ENCODE measurements at places on chromosomes 7 and 10.

GRCh38 chr7:34835901-34836600 is 178.0 kb downstream of the NPSR1 start:
- no peaks in the 10 kb centered on the region for H3K4me1 ChIP-seq
- H3K4me3 ChIP-seq: no peak overlapping the region
- DNase-seq: no peak
- no peak overlapping the region for H3K27ac ChIP-seq
- no peaks in the 10 kb centered on the region for H3K36me3 ChIP-seq

- no peaks in the 10 kb centered on the region for H3K4me1 ChIP-seq
- no peak for DNase-seq
- H3K36me3 ChIP-seq: no peaks in the 10 kb centered on the region
- peaks cover 7% of the 10 kb centered on the region for H3K27me3 ChIP-seq
Observed at GRCh38 chr10:14736600-14737081, 38.1 kb downstream of the FAM107B start.

GRCh38 chr10:29163746-29164145 is 125.1 kb upstream of the LYZL1 start:
- H3K4me1 ChIP-seq: no peaks in the 10 kb centered on the region
- H3K4me3 ChIP-seq: no peak overlapping the region
- no peak for DNase-seq
- H3K27me3 ChIP-seq: no peaks in the 10 kb centered on the region

GRCh38 chr7:24730018-24730369 is 27.3 kb downstream of the GSDME start:
- H3K27ac ChIP-seq: no peak overlapping the region
- no peaks in the 10 kb centered on the region for H3K36me3 ChIP-seq
- H3K4me3 ChIP-seq: no peak overlapping the region
- DNase-seq: no peak
- peaks cover 30% of the 10 kb centered on the region for H3K4me1 ChIP-seq

GRCh38 chr10:113525713-113526112 is 27.1 kb upstream of the HABP2 start:
- H3K4me1 ChIP-seq: no peaks in the 10 kb centered on the region
- H3K4me3 ChIP-seq: no peak overlapping the region
- DNase-seq: no peak
- peaks cover 6% of the 10 kb centered on the region for H3K27me3 ChIP-seq

- no peaks in the 10 kb centered on the region for H3K36me3 ChIP-seq
- H3K27me3 ChIP-seq: no peaks in the 10 kb centered on the region
- no peak for DNase-seq
- no peak overlapping the region for H3K4me3 ChIP-seq
- no peaks in the 10 kb centered on the region for H3K4me1 ChIP-seq
Observed at GRCh38 chr10:103569896-103570295, 76.4 kb downstream of the NEURL1 start.

- no peaks in the 10 kb centered on the region for H3K4me1 ChIP-seq
- no peak overlapping the region for H3K4me3 ChIP-seq
- H3K36me3 ChIP-seq: no peaks in the 10 kb centered on the region
- no peak overlapping the region for H3K27ac ChIP-seq
Observed at GRCh38 chr7:151590071-151590849, 70.6 kb upstream of the RHEB start.

DNA sequence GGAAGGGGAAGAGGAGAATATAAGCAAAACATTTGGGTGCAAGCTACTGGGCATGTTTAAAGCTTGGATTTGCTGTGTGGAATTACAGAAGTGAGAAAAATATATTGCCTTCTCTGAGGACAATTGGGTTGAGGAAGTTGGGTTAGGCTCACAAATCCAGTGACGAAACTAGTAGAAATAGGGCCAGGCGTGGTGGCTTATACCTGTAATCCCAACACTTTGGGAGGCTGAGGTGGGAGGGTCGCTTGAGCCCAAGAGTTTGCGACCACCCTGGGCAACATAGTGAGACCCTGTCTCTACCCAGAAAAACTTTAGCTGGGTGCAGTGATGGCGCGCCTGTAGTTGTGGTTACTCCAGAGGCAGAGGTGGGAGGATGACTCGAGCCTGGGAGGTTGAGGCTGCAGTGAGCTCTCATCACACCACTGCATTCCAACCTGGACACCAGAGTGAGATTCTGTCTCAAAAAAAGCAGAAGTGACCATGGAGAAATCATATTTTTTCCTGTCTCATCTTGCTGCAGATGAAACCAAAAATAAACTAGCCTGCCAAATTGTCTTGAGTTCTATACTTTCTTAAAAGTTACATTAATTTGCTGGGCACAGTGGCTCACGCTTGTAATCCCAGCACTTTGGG is 22.4 kb downstream of the NRBF2 start:
- H3K27ac ChIP-seq: no peak overlapping the region
- no peaks in the 10 kb centered on the region for H3K27me3 ChIP-seq
- DNase-seq: no peak
- H3K4me3 ChIP-seq: no peak overlapping the region
- no peaks in the 10 kb centered on the region for H3K4me1 ChIP-seq
- peaks cover 34% of the 10 kb centered on the region for H3K36me3 ChIP-seq

GRCh38 chr7:115822801-115823200 is 207.8 kb downstream of the TFEC start:
- H3K27ac ChIP-seq: no peak overlapping the region
- no peak for DNase-seq
- H3K4me3 ChIP-seq: no peak overlapping the region
- 0 out of 2 replicates have a peak, but pooled peaks cover 3% of the 10 kb centered on the region for H3K4me1 ChIP-seq
- no peaks in the 10 kb centered on the region for H3K27me3 ChIP-seq

GRCh38 chr10:86036544-86036831 is 330.1 kb downstream of the GRID1 start:
- H3K27me3 ChIP-seq: no peaks in the 10 kb centered on the region
- 0 out of 2 replicates have a peak, but pooled peaks cover 3% of the 10 kb centered on the region for H3K4me1 ChIP-seq
- no peak overlapping the region for H3K4me3 ChIP-seq
- DNase-seq: no peak
- no peak overlapping the region for H3K27ac ChIP-seq
- H3K36me3 ChIP-seq: no peaks in the 10 kb centered on the region

GRCh38 chr10:43230909-43231522 is 35.8 kb downstream of the RASGEF1A start:
- H3K4me1 ChIP-seq: no peaks in the 10 kb centered on the region
- DNase-seq: no peak
- no peaks in the 10 kb centered on the region for H3K36me3 ChIP-seq

DNA sequence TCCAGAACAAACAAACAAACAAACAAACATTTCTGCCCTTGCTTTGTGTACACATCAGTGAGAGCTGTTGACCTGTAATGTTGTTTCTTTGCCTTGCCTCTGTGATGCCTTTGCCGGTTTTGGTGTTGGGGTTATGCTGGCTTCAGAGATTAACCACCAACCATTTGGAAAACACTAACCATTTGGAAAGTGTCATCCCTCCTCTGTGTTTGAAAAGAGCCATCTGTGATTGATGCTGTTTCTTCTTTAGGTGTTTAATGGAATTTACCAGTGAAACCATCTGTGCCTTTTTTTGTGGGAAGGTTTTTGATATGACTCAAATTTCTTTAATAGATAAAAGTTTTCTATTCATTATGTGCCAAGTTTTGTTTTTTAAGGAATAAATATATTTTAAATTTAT is 46.5 kb downstream of the INPP5A start:
- no peaks in the 10 kb centered on the region for H3K27me3 ChIP-seq
- no peak overlapping the region for H3K27ac ChIP-seq
- no peaks in the 10 kb centered on the region for H3K4me1 ChIP-seq
- no peaks in the 10 kb centered on the region for H3K36me3 ChIP-seq
- DNase-seq: no peak

- no peak overlapping the region for H3K27ac ChIP-seq
- no peaks in the 10 kb centered on the region for H3K27me3 ChIP-seq
- no peak overlapping the region for H3K4me3 ChIP-seq
- H3K36me3 ChIP-seq: no peaks in the 10 kb centered on the region
Observed at GRCh38 chr7:124779194-124779593, 13.6 kb upstream of the GPR37 start.

GRCh38 chr7:82335927-82336326 is 107.7 kb downstream of the CACNA2D1 start:
- H3K27me3 ChIP-seq: no peaks in the 10 kb centered on the region
- no peaks in the 10 kb centered on the region for H3K4me1 ChIP-seq
- no peak overlapping the region for H3K27ac ChIP-seq
- no peaks in the 10 kb centered on the region for H3K36me3 ChIP-seq

DNA sequence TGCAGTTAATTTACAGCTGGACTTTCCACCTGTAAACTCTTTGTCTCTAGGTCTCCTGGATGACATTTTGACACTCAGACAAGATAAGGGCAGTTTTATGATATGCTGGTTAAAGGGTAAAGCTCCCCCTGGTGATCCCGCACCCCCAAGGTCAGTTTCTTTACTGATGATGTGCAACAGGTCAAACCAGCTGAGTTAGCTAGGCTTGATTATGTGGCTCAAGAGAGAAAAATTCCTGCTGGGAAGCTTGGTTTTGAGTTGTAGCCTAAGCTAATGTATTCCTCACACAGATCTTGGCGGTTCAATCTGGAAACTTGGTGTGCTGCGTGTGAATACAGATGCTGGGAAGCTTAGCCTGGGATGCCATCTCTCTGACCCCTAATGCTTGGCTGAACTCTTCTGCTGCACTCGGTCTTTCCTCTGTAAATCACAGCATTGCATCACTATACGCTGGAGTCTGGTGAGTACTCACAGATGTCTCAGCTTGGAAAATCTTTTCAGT is 11.4 kb upstream of the AKR1D1 start:
- no peaks in the 10 kb centered on the region for H3K36me3 ChIP-seq
- no peaks in the 10 kb centered on the region for H3K4me1 ChIP-seq
- no peak overlapping the region for H3K27ac ChIP-seq
- no peak for DNase-seq
- H3K4me3 ChIP-seq: no peak overlapping the region
- no peaks in the 10 kb centered on the region for H3K27me3 ChIP-seq

DNA sequence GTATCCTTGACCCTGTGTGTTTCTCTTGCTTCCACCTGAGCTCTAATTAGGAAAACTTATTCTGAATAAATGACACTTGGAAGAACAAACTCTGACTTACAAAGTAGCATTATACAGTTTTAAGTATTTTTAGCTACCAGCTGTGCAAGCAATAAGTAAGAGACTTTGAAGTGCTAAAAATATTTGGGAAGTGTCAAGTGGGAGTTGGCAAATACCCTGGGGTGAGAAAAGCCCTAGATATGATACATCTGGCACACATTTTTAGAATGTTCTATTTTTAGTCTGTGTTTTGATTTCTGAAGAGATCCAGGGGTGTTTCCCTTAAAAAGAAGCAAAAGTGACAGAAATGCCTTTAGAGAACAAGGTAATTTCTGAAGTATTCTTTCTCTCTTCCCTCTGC is 132.7 kb upstream of the TEX47 start:
- no peaks in the 10 kb centered on the region for H3K27me3 ChIP-seq
- H3K36me3 ChIP-seq: no peaks in the 10 kb centered on the region
- DNase-seq: no peak
- H3K4me1 ChIP-seq: no peaks in the 10 kb centered on the region
- H3K27ac ChIP-seq: no peak overlapping the region
- no peak overlapping the region for H3K4me3 ChIP-seq

DNA sequence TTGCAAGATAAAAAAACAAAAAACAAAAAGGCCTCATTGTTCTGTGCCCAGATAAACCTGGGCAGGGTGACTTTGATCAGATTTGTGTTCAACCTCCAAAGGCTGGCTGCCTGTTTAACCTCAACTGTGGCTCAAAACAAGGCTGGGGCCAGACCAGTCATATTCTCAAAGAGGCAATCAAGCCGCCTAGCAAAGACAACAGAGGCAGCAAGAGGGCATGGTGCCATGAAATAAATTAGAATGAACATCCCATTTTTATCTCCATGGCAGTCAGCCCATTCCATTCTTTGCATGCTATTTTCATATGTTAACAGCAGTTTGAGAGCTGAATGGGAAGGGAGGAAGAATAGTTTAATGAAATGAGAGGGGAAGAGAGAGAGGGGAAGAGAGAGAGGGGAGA is 1150.3 kb downstream of the TYW1 start:
- DNase-seq: no peak
- H3K4me1 ChIP-seq: no peaks in the 10 kb centered on the region
- no peaks in the 10 kb centered on the region for H3K27me3 ChIP-seq
- H3K36me3 ChIP-seq: no peaks in the 10 kb centered on the region
- no peak overlapping the region for H3K4me3 ChIP-seq

DNA sequence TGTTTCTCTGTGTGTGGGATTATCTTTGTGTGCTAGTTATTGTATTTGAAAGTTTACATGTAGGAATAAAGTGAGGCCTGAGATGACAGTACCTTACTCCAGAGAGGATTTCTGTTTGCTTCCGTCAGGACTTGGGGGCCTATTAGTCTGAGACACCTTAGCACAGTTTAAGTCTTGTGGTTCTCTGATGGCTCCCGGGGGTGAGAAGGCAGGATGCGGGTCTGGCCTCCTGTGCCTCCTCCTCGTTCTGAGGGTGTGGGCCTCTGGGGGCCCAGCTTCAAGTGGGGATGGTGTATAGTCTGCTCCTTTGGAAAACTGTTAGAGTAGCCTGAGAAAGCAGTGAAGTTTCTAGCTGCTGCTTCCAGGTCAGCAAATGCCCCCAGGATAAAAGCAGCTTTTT is 12.4 kb downstream of the MTURN start:
- no peaks in the 10 kb centered on the region for H3K27me3 ChIP-seq
- no peak for DNase-seq
- no peaks in the 10 kb centered on the region for H3K4me1 ChIP-seq
- no peak overlapping the region for H3K4me3 ChIP-seq

GRCh38 chr10:480928-481552 is 208.4 kb downstream of the DIP2C start:
- no peaks in the 10 kb centered on the region for H3K36me3 ChIP-seq
- no peak overlapping the region for H3K27ac ChIP-seq
- peaks cover 3% of the 10 kb centered on the region for H3K27me3 ChIP-seq
- no peak for DNase-seq
- H3K4me3 ChIP-seq: no peak overlapping the region

GRCh38 chr7:41053820-41054219 is 649.1 kb downstream of the INHBA start:
- no peaks in the 10 kb centered on the region for H3K36me3 ChIP-seq
- no peaks in the 10 kb centered on the region for H3K27me3 ChIP-seq
- DNase-seq: no peak
- H3K4me1 ChIP-seq: no peaks in the 10 kb centered on the region
- no peak overlapping the region for H3K4me3 ChIP-seq

DNA sequence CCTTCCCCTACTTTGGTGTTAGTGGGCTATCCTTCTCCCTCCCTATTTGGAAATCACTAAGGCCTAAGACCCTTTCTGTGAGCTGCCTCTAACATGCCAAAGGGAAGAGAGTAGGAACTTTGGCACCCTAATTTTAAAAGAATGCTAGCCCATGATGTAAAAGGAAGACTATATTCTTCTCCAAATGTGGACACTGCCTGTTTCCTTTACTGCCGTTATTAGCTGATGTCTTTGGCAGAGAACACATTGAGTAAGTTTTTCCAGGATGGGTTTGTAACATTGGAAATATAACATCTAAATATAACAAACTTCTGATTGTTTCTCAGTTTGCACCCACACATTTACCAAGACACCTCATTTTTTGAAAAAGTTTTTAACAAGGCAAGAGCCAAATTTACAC is 56.9 kb upstream of the TNKS2 start:
- H3K4me1 ChIP-seq: no peaks in the 10 kb centered on the region
- no peak overlapping the region for H3K4me3 ChIP-seq
- H3K36me3 ChIP-seq: no peaks in the 10 kb centered on the region
- DNase-seq: no peak
- no peak overlapping the region for H3K27ac ChIP-seq
- peaks cover 32% of the 10 kb centered on the region for H3K27me3 ChIP-seq
